ENCODE measurements at places on chromosomes 6 and 20.

DNA sequence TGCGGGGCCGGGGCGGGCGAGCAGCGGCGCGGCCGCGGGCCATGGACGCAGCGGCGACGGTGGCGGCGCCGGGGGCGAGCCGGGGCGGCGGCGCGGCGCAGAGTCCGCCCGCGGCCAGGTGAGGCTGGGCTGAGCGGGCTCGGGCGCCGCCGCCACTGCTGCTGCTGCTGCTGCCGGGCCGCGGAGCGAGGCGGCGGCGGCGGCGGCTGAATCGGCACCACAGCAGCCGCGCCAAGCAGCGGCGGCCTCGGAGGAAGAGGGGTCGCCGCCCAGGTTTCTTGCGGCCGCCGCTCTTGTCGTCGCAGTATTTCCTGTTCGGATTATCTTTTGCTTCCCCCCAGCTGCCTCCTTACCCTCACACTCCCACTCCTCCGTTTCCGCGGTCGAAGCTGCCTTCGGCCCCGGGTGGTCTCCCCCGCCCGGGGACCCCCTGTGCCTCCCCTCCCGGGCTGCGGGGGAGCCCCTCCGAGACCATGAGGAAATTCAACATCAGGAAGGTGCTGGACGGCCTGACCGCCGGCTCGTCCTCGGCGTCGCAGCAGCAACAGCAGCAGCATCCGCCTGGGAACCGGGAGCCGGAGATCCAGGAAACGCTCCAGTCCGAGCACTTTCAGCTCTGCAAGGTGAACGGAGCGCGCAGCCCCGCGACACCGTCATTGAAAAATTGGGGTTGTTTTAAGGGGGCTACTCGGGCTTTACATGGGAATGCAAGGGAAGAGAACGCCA lies at the start of gene STXBP5:
TSS of gene STXBP5 (plus strand) at position 358 of the 726 bp plus-strand sequence. CDS start at position 474, 116 bp downstream.
- peak; percentile 53 for DNase-seq

GRCh38 chr6:158799051-158799792 lies 19.9 kb downstream of the EZR start:
- no peak for DNase-seq

- DNase-seq, result no peak
Measured at GRCh38 chr20:46063652-46064054, 26.1 kb downstream of the NCOA5 start.

DNA sequence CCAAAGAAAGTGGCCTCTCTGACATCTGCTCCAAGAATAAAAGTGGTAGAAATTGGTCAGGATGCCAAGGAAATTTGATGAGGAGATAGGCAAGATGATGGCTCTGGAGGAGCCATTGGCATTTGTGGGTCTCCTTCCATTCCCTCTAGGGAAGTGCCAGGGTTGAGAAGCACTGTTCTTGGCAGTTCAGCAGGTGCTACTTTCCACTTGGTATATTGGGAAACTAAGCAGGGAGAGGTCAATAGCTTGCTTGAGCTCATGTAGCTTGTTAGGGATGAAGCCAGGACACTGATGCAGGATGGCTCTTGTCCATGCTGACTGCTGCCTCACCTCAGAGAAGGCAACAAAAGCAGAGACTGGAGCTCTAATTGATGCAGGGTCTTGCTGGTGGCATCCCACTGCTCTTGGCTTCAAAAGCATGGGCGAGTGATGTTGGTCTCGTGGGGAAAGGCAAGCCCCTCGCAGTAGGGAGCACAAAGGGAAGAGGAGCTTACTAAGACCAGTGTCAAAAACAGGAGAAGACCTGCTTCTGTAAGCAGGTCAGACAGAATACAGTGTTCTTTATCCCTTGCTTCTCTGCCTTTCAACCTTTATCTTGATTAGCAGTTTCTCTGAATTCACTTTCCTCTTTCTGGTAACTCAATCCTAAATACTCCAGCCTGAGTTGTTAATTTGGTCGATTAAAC lies 73.1 kb upstream of the RIPOR2 start:
- no peak for DNase-seq

DNA sequence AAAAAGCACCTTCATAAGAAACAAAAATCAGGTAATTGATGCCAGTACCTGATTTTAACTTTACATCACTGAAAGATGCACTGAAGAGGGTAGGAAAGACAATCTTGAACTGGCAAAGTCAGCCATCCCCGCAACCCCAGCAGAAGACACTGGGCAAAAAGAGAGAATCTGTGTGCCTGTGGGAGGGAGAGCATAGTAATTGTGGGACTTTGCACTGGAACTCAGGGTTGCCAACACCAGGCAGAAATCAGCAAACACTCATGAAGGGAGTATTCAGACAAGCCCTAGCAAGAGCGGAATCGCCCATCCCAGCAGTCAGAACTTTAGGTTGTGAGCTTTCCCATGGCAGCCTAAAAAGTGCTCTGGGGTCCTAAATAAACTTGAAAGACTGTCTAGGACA lies 344.6 kb upstream of the GJE1 start:
- no peak for DNase-seq

DNA sequence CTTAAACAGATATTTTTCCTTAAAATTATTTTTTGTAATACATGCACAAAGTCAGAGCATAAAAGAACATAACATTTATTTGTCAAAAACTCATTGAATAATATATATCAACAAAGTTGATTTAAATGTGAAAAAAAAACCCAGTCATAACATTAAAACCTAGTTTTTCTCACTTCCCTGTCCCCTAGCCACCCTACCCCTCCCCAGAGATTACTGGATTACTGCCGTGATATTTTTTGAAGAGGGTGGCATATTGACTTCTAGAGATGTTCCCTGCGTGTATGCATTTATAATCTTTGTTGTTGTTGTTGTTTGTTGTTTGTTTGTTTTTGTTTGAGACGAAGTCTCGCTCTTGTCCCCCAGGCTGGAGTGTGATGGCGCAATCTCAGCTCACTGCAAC lies 52.4 kb upstream of the ARMC2 start:
- DNase-seq, result no peak

DNA sequence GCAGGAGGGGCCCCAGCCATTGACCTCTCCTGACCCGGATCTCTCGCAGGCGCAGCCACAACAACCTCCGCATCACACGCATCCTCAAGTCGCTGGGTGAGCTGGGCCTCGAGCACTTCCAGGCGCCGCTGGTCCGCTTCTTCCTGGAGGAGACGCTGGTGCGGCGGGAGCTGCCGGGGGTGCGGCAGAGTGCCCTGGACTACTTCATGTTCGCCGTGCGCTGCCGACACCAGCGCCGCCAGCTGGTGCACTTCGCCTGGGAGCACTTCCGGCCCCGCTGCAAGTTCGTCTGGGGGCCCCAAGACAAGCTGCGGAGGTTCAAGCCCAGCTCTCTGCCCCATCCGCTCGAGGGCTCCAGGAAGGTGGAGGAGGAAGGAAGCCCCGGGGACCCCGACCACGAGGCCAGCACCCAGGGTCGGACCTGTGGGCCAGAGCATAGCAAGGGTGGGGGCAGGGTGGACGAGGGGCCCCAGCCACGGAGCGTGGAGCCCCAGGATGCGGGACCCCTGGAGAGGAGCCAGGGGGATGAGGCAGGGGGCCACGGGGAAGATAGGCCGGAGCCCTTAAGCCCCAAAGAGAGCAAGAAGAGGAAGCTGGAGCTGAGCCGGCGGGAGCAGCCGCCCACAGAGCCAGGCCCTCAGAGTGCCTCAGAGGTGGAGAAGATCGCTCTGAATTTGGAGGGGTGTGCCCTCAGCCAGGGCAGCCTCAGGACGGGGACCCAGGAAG lies 4.5 kb upstream of the COL9A3 start:
- DNase-seq, result no peak

DNA sequence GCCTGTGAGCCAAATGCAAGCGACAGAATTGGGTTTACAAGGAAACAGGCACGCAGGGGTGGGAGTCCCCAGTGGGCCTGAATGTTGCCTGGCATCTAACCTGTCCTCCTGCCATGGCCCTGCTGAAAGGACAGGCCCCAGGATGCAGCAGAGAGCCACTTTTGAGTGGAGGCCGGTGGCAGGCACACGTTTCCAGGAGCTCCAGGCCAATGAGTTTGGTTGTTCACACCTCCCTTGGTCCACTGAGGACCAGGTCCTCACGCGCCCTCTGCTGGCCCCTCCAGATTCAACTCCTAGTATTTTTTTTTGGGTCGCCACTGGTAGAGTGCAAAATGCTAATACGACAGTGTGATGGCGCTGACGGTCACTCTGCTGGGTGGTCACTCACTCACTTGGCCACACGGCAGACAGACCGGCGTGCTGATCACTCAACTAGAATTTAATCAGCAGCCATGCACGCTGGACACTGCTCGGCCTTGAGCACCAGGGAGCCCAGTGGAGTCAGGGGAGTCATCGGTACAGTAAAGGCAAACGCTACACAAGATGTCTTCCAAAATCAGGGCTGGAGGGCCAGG lies 81.7 kb upstream of the NFATC2 start:
- DNase-seq, result peak; percentile 51

DNA sequence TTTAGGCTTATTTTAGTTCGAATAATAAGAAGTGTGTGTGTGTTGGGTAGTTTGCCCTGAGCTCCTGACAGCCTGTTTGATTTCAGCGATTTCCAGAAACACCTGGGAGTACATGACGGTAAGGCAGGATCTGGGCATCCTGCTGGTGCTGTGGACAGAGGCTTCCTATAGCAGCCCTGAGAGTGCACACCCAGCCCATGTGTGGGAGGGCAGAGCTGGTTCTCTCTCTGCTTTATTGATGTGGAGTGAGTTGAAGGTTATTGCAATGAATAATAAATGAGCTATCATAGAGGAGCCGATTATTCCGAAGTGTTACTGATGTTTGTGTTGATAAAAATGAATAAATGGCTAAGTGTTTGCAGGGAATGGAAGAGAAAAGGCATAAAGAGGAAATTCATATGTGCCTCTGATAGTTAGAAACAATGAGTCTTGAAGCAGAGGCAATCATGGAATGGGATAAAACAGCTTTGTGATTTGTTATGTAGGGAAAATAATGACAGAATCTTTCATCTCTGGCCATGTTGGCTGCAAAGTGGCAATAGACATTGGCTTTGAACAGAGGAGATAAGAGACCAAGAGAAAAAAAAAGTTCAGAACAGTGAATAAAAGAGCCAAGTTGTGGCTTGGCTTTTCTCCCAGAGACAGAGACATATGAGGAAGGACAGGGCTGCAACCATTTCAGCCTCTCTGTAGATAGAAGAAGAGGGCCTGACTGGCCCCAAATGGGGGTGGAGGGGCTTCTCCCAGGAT lies 166.2 kb upstream of the CHD6 start:
- no peak for DNase-seq

GRCh38 chr20:53070706-53071392 lies 98.7 kb downstream of the TSHZ2 start:
- no peak for DNase-seq

GRCh38 chr6:163008626-163009025 lies 280.9 kb downstream of the PACRG start:
- no peak for DNase-seq

DNA sequence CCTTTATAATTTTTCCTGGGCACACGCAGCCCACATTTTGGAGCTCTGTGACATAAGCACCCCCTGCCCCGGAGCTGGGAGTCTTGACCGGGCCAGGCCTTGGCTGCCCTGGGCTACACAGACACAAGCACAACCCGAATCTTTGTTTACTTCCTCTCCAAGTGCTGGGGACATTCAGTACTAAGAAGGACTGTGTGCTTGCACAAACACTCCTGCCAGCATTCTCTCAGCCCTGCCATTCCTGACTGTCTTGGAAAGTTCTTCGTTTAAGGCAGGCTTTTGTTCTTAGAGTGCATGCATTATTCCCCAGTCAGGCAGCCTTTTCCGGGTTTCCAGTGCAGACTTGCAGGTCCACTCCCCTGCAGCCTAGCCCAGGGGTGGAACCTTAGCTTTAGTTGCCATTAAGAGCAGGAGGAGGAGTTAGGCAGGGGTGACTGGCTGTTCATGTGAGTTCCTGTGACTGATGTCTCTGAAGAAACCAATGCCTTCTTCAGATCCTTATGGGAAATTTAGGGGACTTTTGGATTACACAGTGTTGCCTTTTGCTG lies 28.6 kb downstream of the FOXO3 start:
- peak; percentile 61 for DNase-seq

DNA sequence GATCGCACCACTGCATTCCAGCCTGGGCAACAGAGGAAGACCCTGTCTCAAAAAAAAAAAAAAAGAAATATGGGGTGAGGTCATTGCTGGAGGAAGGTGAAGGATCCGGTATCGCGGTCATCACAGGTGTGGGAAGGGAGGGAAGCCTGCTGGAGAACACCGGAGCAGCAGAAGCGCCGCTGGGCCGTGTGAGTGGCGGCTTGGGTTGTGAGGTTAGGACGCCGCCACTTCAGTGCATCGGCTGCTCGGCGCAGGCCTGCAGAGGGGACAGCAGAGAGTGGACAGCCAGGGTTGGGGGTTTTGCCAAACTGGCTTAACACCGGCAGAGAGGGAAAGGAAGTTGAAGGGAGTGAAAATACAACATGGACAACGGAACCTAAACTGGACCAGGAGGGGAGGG lies 5.4 kb downstream of the TLDC2 start:
- DNase-seq, result no peak

GRCh38 chr20:62059401-62059800 lies 6.3 kb downstream of the TAF4 start:
- DNase-seq, result no peak

DNA sequence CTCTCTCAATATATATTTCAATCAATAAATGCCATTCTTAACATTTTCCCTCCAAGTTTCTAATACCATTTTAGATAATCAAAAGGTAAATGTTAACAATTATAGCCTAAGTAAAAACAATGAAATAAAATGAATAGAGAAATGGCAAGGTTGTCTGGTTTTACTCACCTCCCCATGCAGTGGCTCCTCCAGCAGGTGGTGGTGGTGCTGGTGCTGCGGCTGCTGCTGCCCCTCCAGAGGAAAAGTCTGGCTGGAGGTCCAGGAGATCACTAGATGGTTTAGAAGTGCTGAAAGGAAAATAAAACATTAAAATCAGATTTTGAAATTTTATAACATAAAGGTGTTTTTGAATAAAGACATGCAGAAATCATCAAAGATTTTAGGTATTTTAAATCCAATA lies 93.2 kb downstream of the PRSS35 start:
- DNase-seq, result no peak

DNA sequence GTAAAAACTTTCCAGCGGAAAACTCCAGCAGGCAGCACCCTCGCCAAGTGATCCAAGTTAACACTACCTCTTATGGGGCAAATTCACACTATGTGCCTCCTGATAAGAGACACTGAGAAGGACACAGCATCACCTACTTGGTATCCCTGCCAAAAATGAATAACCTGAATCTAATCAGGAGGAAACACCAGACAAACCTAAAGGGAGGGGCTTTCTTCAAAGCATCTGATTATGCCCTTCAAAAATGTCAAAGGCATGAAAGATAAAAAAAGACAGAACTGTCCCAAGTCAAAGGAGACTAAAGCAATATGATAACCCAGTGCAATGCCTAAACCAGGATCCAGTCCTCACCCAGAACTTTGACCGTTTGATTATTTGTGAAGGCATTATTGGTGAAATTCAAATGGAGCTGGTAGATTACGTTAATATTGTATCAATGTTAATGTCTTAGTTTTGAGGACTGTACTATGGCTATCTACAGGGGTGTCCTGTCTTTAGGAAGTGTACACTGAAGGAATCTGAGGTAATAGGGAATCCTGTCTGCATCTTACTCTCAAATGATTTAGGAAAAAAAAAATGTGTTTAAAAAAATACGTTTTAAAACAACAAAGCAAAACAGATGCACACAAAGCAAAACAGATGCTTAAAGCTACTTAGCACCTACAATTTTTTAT lies 8.3 kb downstream of the TBC1D7 start:
- no peak for DNase-seq

All from HCEC 1CT (cell line).